NCI-H774 (cell line): ENCODE measurements at places on chromosomes 6 and 20.

- DNase-seq = no peak
Measured at GRCh38 chr6:106094261-106094963, 8.3 kb downstream of the PRDM1 start.

- DNase-seq = no peak
Measured at GRCh38 chr6:80357674-80358073, 251.2 kb downstream of the BCKDHB start.

DNA sequence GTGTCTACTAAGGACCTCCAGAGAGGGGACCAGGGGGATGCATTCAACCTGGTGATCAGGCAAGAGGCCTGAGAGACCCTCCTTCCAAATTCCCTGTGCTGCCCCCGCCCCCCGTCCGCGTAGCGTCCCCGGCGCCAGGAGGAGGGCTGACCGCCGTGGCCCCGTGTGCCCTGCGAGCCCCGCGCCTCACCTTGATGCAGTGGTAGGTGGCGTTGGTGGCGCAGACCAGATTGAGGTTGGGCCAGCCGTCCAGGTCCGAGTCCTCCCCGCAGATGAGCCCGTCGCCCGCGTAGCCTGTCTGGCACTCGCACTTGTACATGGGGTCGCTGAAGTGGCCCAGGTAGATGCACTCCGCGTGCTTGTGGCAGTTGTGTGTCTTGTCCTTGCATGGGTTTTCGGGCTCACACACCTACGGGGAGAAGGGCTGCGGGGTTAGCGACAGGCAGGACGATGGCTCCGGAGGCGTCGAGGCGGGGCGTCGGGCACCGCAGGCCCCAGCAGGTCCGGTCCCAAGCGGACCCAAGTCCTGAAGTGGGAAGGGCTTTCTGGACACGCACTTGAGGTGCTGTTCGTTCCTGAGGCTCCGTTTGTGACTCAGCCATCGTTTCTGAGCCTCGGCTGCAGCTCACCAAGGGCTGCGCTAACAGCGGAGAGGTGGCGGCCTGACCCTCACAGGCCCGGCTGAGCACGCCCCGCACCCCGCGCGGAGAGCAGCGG lies 21.7 kb downstream of the THBS2 start:
- no peak for DNase-seq

DNA sequence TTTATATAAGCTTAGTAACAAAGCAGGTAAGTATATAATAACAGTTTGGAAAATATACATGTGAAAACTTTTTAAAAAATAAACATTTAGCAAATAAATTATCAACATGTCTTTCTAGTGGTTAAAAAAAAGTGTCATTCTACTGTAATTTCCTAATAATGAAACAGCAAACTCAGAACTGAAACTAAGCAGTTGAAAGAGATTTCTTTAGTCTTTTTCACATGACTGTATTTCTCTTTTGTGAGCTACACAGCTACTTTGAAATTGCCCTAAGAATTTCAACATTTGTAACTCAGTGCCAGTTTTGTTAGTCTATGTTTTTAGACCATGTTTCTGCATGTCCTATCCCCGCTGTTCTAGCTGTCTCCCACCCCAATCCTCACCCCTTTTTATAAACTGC lies 28.4 kb upstream of the SDHAF4 start:
- DNase-seq = no peak

- DNase-seq = no peak
Measured at GRCh38 chr6:113315879-113316278, 541.3 kb upstream of the MARCKS start.

DNA sequence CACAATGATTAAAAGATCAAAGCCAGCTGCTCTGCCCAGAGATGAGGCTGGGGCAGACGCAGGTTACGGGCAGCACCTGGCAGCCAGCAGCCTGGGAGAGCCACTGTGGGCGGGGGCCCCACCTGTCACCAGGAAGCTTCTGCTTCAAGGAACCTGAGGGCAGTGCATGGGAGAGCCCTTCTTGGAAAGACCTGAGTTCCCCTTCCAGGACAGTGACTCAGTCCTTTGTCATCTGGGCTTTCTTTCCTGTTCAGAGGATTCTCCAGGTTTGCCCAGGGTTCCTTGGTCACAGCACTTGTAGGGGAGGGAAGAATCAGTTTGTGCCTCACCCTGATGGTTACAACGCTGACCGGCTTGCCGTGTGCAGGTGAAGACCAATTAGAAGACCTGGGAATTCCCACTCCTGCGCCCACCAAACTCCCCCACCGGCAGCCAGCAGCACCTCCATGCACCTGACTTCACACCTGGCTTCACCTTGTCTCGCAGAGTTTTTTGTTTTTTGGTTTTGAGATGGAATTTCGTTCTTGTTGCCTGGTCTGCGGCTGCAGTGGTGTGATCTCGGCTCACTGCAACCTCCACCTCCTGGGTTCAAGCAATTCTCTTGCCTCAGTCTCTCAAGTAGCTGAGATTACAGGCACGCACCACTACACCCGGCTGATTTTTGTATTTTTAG lies 2.0 kb downstream of the ZBP1 start:
- no peak for DNase-seq

DNA sequence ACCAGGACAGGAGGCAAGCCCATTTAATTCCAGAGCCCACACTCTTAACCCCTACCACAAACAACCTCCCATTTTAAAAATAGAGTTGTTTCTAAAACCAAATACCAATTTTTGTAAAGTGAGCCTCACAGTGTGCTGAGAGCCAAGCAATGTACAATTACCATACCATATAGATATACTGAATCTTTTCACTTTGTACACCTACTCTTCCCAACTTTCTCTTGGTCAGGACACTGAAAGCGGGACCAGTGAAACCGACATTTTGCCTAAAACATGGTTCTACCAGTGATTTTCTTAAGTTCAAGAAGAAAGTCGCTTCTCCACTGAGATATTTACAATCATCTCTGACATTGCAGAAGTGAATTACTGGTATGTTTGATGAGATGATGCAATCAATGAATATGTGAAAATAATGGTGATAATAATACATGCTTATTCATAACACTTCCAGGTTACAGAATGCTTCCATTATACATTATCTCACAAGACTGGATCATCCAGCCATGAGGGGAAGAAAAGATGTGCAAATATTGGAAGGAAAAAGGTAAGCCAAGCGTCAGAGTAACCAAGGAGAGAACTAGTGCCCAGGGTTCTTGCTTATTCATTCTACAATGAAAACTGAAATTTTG lies 74.1 kb downstream of the HIVEP2 start:
- no peak for DNase-seq

DNA sequence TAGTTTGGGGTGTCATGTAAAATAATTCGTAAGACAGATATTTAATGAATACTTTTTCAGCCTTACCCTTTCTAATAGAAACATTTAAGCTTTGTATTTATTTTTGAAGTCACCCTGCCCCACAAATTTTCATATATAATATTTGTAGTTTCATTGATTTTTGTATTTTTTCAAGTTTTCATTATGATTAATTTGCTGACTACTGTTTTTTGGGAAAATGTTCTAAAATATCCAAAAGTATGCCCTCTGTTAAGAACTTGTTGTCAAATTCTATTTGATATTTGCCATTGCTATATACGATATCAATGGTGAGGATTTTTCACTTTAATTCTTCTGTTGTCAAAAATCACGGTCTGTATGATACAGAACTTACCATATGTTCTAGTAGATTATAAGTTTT lies 793.9 kb upstream of the CITED2 start:
- no peak for DNase-seq

DNA sequence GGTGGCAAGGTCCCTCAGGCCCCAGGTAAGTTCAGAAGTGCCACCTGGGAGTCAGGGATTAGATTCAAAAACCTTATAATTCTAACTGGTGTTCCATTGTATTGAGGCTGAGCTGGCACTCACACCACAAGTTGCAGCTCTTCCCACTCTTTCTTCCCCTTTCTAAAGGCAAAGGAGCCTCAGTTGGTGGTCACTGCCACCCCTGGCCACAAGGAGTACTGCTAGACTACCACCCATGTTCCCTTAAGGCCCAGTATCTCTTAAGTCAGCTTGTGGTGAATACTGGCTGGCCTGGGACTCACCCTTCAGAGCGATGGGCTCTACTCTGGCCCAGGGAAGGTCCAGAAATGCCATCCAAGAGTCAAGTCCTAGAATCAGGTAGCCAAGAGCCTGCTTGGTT lies 421.1 kb upstream of the KHDRBS2 start:
- DNase-seq = no peak

DNA sequence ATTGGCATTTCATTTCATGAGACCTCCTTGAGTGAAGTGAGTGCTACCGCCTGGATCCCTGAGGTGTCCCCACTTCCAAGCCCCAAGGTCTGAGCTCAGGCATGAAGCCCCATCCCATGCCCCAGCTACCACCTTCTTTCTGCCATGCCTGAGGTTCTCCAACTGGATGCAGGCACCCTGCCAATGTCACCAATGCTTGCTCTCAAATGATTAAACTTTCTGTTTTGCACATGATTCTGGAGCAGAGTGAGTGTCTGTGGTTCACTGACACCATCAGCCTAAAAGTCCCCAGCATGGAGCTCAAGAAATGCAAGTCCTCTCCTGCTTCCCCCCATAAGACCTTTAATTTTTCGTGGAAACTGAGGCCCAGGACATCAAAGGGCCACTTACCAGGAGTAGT lies 43.7 kb upstream of the BPIFA2 start:
- DNase-seq = no peak

DNA sequence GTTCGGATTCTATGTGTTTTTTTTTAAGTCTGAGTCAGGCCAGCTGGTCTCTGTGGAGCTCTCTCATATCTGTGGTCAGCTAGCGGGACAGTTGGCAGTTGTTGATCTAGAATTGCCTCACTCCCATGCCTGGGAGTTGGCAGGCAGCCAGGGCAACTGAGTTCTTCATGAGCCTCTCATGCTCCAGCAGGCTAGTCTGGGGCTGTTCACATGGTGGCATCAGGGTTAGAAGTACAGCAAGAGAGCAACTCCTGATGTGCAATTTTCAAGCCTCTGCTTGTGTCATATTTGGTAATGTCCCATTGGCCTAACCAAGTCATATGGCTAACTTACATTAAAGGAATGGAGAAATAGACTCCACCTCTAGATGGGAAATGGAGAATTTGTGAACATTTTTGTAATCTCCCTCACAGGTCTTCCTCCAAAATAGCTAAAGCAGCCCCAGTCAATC lies 6.7 kb upstream of the IFT52 start:
- no peak for DNase-seq

GRCh38 chr20:37936451-37936850 lies 33.5 kb downstream of the VSTM2L start:
- no peak for DNase-seq

DNA sequence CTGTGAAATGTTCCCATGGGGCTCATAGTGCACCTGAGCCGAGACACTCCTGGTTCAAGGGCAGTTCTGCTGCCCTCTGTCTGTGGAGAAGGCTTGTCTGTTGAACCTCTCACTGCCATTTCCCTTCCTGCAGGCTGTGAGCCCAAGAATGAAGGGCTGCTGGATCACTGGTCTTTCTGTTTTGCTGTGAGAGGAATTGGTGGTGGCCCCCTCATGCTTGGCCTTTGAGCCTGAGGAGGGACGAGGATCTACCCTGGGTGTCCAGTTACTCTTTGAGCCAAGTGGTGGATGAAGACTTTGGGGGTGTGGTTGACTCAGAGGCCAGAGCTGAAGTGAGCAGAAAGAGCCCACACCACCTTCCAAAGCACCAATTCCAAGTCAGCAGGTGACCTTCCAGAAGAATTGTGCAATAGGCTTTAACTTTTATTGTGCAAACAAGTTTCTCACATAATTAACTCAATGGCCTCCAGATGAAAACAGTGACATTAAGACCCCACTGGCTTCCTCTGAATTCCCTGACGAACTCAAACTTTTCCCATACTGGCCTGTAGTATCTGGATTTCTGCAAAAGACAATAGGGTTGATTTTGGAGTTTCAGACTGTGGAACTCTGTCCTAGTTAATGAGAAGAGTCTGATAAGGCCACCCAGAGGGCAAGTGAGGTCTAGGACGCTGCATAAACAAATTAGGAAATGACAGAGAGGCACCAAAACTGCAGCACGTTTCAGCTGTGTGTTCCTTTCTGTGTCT lies 101.5 kb downstream of the PHACTR3 start:
- no peak for DNase-seq

- DNase-seq = no peak
Measured at GRCh38 chr6:161547617-161548016, 273.8 kb upstream of the AGPAT4 start.

DNA sequence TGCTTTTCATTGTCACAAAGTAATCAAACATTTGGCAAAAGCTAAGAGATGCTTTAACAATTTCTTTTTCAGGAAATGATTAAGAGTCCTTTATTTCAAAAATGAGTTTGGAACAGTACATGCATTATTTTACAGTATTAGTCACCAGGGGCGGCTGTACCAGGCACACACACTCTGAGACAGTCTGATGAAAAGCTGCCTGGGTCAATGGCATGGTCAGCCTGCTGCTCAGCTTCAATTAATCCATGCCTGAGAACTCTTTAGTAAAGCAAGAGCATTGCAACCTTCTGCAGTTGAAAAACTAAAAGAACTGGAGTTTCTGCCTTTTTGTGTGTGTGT lies 105.5 kb downstream of the TULP4 start:
- no peak for DNase-seq

DNA sequence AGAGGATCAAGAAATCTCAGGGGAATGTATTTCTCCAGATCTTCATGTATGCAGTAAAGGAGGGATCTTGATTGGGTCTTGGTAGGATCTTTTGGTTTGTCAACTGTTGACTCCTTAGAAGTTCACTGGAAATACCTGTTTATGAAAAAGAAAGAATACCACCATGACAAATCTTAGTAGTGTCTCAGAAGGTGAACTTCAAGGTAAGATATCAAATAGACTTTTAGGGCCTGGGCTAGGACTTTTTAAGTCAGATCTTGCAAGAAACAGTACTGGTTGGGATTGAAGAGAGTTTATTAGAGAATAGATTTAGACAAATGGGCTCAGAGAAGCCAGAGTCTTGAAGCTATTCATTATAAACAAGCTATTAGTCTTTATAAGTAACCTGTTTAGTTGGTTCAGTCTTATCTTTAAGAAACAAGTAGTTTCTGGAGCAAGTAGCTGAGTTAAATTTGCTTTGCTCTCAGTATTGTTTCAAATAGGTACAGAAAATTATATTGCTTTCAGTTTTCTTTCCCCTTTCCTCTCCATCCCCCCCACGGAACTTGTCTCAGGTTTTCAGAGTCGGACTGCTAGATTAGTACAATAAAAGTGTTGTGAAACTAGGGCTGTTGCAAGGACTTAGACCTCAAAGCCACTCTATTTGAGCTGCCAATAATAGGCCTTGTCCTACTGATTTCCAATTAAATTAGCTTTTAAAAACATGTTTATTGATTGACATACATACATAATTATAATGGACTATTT lies 529.1 kb upstream of the CITED2 start:
- DNase-seq = no peak

DNA sequence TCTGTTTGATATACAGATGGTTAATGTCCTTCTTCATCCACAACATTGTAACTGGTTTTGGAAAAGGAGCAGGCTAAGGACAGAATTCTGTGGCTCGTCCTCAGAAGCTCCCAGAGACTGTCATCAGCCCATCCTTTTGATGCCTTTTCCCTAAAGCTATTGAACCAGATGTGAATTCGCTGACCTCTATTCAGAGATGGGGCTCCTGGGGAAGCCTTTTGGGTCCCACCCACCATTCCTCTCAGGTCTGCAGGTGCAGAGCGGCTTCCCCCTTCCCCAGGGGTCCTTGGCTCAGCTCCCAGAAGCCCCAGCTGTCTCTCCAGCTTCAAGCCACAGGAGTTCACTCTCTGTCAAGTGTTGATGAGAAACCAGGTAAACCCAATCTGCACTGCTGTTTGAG lies 191.7 kb downstream of the SMOC2 start:
- no peak for DNase-seq

GRCh38 chr6:40542175-40542764 lies 44.9 kb downstream of the LRFN2 start:
- no peak for DNase-seq

- DNase-seq = no peak
Measured at GRCh38 chr20:63742381-63743024, 2.9 kb downstream of the SLC2A4RG start.
